ENCODE measurements at places on chromosomes 7 and 10.

GRCh38 chr7:31828520-31828919, 141.5 kb downstream of the PPP1R17 start:
- DNase-seq = no peak

- DNase-seq = no peak
These were observed 293.4 kb upstream of the RNF32 start for GRCh38 chr7:156347132-156347531.

- DNase-seq = no peak
These were observed 49.8 kb upstream of the AKR1E2 start for GRCh38 chr10:4776234-4776638.

- peak; percentile 76 for DNase-seq
These were observed 9.4 kb downstream of the NXPH1 start for GRCh38 chr7:8442814-8443304.

DNA sequence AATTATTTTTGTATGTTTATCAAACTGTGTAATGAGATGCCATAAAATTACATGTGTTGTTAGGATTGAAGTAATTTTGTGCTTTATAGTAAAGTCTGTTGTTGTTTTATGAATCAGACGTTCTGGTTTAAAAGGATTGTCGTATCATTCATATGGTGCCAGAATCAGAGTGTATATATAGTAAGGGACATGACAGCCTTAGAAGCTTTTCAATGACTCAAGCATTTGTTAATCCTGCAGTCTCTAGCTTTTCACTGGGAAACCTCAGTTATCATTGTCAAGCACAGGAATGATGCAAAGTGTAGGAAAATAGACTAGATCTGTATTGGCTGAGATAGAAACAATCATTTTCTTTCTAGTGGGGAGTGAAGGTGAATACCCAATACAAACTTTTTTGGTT, 57.5 kb downstream of the TRRAP start:
- DNase-seq = no peak

- no peak for DNase-seq
These were observed 13.0 kb upstream of the FRA10AC1 start for GRCh38 chr10:93715345-93715744.

DNA sequence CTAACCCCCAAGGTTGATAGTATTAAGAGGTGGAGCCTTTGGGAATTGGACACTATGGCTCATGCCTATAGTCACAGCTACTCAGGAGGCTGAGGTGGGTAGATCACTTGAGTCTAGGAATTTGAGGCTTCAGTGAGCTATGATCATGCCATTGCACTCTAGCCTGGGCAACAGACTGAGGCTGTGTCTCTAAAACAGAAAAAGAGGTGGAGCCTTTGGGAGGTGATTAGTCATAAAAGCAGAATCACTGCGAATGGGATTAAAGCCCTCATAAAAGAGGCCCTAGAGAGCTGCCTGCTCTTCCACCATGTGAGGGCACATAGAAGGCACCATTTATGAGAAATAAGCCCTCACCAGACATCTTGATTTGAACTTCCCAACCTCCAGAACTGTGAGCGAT, 81.9 kb downstream of the SKAP2 start:
- no peak for DNase-seq

- DNase-seq = peak; percentile 70
These were observed at the start of gene MET for GRCh38 chr7:116671681-116672595. MET (plus strand) TSS chr7:116672196; CDS start chr7:116699085, 26,889 bp downstream.

DNA sequence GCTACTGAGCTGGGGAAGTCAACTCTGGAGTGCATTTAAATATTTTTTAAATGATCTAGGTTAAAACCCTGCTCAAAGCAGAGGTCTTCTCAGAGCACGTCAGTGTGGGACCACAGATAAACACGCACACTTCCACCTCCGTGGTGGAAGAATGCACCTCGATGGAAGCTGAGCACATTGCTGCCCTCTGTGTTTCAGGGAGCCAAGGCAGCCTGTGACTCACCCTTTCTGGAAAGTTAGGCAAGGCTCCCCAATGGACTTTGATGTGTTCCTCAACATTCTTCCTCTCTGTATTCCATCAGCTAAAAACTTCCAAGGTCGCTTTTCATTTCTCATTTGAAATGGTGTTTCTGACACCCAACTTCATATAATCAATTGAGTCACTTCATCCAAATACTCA, 170.8 kb upstream of the KMT2E start:
- no peak for DNase-seq

DNA sequence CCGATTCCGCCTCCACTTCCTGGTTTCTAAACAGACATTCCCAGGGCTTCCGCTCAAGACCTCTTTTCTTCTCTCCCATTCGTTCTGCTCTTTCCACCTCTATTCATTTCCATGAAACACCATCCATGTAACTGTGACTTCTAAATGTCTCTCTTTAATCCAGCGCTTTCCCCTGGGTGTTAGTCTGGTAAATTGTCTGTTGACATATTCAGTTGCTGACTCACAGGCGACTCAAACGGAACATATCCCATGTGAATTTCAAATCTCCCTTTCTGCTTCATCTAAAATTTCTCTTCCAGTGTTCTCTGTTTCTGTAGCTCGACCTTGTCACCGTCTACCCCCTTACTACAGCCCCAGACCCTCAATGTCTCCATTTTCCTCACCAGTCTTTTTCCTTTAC, 119.1 kb downstream of the PFKFB3 start:
- no peak for DNase-seq

- no peak for DNase-seq
These were observed 21.6 kb upstream of the LHFPL3 start for GRCh38 chr7:104306793-104307192.

- no peak for DNase-seq
These were observed 54.6 kb downstream of the CDHR3 start for GRCh38 chr7:106017657-106018056.

DNA sequence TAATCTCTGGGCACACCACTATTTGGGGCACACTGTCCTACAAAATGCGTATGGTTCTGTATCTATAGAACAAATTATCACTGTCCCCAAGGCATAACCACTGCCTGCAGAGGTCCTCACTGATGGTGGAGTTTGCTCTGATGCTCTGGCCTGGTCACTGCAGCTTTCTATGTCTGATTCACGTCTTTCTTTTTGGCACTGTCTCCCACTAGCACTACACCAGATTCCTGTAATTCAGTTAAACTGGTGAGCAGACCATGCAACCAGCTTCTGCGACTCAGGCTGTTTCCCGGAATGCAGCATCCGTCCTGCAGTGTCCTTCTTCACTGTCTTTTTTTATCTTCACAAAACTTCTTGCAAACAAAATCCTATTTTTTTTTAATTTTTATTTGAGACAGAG, 112.8 kb downstream of the KLF6 start:
- DNase-seq = no peak

GRCh38 chr7:119724041-119724792, 548.8 kb upstream of the KCND2 start:
- no peak for DNase-seq

- no peak for DNase-seq
These were observed 77.1 kb downstream of the MPLKIP start for GRCh38 chr7:40057292-40057691.

GRCh38 chr10:69446650-69447151, 4.6 kb upstream of the TSPAN15 start:
- no peak for DNase-seq

GRCh38 chr7:150567169-150567568, at the start of gene GIMAP4:
GIMAP4 (plus strand) TSS chr7:150567390; CDS start chr7:150569902, 2,512 bp downstream.
- no peak for DNase-seq

GRCh38 chr7:1533547-1534329, 3.2 kb downstream of the MAFK start:
- DNase-seq = peak; percentile 69

- DNase-seq = no peak
These were observed 9.3 kb upstream of the LRRC61 start for GRCh38 chr7:150313870-150314269.

DNA sequence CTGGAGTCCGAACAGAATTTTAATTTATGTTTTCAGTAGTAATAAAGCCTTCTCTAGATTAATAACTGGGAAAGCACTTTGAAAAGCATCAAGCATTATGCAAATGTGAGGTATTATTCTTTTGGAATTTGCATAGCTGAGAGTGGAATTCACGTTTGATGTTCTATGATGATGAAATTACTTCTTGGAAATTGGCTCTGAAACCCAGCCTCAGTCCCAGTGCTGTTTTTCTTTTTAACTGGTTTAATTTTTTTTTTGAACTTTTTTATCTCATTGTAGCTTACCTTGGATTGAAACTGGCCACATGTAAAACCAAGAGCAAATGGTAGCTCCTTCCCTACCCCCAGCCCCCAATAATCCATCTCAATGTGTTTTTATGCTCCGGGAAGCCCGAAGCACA, 1.2 kb downstream of the TBXAS1 start:
- DNase-seq = no peak

GRCh38 chr7:128858380-128859231, 4.0 kb upstream of the ATP6V1F start:
- DNase-seq = no peak

- DNase-seq = no peak
These were observed 40.4 kb downstream of the CREB5 start for GRCh38 chr7:28452681-28453080.

DNA sequence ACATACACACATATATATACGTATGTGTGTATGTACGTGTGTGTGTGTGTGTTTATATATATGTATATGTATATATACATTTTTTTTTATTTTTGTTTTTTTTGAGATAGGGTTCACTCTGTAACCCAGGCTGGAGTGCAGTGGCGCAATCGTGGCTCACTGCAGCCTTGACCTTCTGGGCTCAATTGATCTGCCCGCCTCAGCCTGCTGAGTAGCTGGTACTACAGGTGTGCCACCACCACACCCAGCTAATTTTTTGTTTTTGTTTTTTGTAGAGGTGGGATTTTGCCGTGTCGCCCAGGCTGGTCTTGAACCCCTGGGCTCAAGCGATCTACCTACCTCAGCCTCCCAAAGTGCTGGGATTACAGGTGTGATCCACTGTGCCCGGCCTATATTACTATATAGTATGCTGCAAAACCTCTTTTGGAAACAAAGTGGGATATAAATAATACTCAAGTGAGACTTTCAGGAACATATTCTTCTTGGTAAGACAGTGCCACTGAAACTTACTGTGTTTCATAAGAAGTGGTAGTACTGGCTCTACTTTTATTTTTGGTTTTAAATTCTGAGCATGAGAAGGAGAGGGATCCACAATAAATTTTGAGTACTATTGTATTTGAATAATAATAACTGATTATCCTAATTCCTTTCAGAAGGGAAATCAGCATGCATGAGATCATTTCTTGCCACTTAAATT, 51.0 kb downstream of the MLLT10 start:
- no peak for DNase-seq

DNA sequence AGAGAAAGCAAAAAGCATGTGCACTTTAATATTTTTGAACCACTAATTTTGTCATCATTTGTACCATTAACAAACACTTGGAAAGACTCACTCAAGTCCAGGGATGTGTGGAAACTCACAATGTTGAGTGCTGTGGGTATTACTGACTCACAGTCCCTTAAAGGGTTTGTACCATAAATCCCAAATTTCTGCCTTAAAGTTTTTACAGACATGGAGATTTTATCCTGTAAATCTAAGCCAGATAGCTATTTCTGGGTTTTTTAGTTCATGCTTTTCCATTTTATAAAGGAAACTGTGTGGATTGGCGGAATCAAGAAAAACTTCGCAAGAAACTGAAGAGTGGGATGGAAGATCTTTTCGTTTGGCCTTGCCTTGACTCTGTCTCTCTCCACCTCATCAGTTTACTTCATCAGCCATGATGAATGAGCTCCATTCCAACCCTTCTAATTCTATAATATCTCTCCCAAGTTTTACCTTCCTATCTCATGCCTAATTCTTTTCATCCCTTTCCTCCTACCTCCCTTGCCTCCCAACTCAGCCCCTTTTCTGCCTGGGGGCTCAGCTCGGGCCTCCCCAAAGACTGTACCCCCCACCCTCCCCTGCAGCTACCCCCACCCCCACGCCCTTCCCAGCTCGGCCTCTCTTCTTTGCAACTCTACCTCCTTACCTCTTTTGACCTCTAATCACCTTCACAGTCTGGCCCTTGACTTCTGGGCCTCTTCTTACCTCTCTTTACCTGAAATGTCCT, 218.5 kb upstream of the MKLN1 start:
- no peak for DNase-seq

- no peak for DNase-seq
These were observed 94.2 kb downstream of the EBF3 start for GRCh38 chr10:129869596-129870473.

DNA sequence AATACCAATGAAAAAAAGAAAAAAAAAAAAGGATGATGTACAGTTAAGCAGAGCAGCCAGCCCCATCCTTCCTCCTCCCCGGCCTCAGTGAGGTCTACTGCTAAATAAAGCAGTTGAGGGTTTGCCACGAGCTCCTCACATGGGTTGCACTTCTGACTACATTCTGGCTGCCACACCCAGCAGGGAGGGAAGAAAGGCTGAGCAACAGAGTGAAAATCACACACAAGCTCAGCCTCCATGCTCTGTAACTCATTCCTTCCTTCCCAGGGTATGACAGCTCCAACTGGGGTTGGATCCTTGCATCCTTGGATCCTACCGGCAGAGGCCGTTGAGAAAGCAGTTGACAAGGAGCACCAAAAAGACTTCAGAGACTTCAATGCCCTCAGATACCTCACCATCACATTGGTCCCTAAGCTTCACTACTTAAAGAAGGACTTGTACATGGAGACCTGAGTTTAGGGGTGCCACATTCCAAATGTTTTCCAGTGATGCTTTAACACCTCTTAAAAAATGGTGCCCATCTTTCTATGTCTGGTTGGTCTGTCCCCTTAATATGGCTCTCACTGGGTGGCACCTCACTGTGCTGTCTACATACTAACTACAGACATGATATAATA, 52.9 kb upstream of the PIK3CG start:
- no peak for DNase-seq

GRCh38 chr7:44982535-44982923, 3.7 kb upstream of the MYO1G start:
- no peak for DNase-seq

DNA sequence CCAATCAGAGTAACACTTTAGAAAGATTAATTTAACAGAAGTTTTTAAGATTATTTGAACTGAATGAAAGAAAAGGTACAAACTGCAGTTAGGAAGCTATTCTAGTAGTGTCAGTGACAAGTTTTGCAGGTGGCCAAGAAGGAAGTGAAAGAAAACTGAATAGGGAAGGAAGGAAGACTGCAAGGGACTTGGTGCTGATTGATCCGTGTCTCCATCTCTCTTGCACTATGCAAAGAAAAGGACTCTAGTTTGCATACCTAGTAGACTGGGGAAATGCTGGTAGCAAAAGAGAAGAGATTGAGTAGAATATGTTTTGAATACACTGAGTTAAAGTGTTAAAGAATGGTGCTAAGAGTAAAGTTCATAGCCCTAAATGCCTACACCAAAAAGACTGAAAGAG, 33.0 kb downstream of the OR6V1 start:
- DNase-seq = no peak

GRCh38 chr10:51861051-51861450, 161.7 kb upstream of the CSTF2T start:
- no peak for DNase-seq

DNA sequence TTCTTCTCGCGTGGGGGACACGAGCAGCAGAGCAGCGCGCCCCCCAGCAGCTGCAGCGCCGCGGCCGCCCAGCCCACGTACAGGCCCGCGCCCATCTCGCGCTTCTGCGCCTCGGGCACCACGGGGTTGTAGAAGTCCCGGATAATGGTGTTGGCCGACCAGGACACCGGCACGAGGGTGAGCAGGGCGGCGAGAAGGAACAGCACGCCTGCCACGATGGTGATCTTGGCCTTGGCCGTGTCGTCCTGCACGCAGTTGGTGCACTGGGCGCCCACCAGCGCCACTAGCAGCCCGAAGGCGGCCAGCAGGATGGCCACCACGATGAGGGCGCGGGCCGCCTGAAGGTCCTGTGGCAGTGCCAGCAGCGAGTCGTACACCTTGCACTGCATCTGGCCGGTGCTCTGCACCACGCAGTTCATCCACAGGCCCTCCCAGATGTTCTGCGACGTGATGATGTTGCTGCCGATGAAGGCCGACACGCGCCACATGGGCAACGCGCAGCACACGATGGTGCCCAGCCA, 529 bp downstream of the CLDN3 start:
- DNase-seq = no peak
